Mesenteric fat pad (tissue), 1 donor: ENCODE measurements at places on chromosomes 2 and 18.

GRCh38 chr2:190488516-190489233 is 45.8 kb downstream of the NEMP2 start:
- no peak for DNase-seq

DNA sequence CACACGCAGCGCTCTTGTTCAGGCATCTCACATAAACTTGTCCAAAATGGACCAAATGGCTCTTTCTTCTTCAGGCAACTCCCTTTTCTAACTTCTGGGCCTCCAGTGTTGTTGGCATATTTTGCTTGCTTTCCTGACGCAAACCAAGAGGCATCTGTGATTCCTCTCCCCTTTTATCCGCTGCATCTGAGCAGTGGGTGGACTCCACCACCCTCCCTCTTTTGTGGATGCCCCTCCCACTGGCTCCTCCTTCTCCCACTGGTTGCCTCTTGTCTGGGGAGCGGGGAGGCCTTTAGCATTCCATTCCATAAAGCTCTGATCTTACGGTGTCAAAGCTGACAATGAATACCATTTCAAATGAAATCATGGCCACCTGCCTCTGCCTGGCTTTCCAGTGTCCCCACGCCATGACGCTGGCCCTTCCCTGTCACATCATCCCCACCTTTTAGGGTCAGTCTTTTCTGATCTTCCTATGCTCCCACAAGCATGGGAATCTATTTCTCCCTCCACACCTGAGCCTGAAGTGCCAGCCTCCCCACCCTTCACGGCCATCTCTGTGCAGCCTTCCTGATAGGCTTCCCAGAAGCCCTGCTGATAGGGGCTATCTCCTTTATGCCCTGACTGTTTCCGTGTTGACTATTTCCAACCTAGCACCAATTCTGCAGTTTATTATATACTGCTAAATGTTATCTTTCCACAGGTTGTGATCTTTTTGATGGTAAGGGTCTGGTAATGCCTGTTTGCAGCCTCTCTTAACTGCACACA is 51.5 kb downstream of the RPL37A start:
- DNase-seq: no peak

- DNase-seq: no peak
These were observed 103.3 kb downstream of the MYO5B start for GRCh38 chr18:50091509-50092244.

- DNase-seq: no peak
These were observed 63.4 kb downstream of the NFATC1 start for GRCh38 chr18:79458917-79459803.

- DNase-seq: no peak
These were observed 45.9 kb upstream of the REG3G start for GRCh38 chr2:78979380-78980151.

GRCh38 chr18:9380621-9381395 is 46.2 kb downstream of the TWSG1 start:
- DNase-seq: no peak

- DNase-seq: no peak
These were observed 675.7 kb upstream of the ID2 start for GRCh38 chr2:8006181-8006580.

- no peak for DNase-seq
These were observed 11.0 kb downstream of the CAPG start for GRCh38 chr2:85399183-85399455.

DNA sequence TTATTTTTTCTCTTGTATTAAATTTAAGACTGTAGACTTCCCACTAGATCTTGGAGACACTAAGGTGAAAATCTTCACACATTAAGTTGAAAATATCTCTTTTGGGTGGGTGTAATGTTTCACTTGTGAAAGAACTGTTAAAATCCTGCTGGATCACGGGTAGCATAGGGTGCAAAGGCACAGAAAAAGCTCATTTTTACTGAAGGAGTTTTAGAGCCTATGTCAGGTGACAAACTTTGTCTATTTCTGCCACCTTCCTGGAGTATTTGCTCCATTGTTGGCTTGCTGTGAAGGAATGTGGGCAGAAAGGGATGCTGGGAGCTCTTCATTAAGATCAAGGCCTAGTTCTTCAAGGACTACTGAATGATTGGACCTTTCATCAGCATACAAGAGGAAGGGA is 119.4 kb downstream of the FMNL2 start:
- DNase-seq: no peak

DNA sequence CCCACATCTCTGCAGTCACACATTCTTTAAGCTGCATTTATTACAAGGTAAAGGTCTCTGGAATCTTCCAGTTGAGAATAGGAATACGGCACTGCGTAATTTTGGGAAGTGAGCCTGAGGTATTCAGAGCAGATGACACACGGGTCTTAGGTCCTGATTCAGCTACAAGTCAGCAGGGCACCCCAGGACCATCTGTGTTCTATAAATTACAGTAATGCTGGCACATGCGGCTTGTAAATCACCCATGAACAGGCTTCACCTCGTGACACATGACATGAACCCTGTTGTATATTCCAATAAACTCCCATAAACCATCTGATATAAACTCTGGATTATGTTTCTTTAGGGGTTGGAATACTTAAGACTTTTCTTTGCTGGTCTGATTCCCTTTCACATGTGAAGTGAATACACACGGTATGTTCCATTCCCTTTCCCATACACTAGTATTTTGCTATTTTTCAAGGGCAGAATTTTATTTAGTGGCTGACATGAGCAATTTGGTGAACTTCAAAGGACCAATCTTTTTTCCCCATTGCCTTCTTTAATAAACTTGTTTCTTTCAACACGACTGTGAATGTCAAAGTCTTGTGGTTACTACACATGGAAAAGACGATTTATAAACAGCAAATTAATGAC is 298.6 kb downstream of the MEIS1 start:
- DNase-seq: no peak

GRCh38 chr2:75517547-75518230 is 43.0 kb downstream of the EVA1A start:
- no peak for DNase-seq

DNA sequence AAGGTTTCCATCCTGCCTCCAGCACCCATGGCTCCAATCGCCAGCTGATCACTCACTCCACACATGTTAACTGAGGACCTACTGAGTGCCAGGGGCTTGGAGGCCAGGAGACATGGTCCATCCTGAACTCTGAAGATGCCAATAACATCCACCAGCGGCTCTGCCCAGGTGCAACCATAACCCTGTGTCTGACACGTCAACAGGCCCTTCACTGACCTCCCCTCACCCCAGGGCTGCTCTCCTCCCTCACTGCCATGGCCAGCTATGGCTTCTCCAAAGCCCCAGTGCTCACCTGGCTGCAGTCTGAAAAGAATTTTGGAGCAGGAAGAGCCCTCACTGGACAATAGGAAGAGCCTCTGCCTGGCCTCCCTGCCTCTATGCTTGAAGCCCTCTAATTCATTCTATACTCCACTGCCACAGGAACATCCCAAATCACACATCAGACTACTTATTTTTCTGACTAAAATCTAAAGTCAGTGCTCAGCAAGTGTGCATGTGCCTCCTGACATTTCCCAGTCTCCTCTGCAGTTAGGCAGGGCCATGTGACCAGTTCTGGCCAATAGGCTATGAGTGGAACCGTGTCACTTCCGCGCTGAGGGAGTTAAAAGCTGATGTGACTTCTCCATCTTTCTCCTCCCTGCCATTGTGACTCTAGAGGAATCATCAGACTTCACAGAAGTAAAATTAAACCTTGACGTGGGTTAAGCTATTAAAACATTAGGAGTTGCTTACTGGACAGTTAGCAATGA is 37.2 kb downstream of the ZBTB7C start:
- peak; percentile 82 for DNase-seq

- DNase-seq: no peak
These were observed 55.4 kb upstream of the ACVR1 start for GRCh38 chr2:157931542-157931941.

DNA sequence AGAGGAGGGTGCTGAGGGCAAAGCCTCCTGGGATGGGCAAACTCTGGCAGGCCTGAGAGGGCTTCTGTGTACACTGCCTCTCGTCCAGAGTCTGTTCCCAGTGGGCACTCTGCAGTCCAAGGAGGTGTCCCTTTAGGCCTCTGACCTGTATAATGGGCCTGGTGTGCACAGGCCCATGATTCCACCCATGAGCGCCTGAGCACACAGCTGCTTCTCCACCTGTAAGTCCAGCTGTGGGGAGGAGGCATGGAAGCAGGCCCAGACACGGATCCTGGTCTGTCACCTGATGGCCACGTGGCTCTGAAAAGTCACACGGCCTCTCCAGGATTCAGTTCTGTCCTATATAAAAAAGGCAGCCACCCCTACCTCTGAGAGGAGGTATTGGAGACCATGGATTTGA is 57.0 kb downstream of the PARD6G start:
- DNase-seq: no peak

DNA sequence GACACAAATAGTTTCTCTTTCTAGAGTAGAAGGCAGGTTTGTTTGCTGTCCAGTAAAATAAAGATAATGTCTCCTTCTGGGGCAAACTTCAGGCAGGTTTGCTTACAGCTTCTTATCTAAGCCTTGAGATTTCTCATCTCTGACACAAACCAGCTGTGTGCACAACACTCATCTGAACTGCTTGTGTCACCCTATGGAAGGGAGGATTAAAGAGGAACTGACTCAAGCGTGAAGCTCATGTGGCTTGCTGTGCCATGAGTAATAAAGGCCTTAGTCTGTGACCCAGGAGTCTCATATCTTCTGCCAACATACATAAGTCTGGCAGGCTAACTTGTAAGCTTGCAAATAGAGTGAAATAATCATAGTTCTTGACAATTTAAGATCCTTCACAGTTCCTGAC is 24.2 kb upstream of the CPO start:
- DNase-seq: no peak

DNA sequence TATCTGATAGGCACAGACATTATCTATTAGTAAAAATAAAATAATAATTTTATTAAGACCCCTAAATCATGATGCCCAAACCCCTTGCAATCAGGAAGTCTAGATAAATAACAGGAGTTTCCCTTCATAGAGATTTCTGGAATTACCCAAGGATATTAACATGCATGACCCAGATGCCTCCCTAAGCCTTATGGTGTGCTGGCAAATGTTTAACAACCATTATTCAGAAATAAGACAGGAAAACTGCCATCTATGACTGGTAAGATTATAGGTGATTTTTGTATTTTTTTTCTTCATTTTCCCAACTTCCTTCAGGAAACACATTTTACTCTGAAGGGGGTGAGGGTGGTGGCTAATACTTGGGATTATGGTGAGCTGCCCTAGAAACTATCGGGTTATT is 2.7 kb upstream of the PPP1CB start:
- no peak for DNase-seq

GRCh38 chr2:237920673-237921072 is 46.1 kb upstream of the UBE2F start:
- no peak for DNase-seq

DNA sequence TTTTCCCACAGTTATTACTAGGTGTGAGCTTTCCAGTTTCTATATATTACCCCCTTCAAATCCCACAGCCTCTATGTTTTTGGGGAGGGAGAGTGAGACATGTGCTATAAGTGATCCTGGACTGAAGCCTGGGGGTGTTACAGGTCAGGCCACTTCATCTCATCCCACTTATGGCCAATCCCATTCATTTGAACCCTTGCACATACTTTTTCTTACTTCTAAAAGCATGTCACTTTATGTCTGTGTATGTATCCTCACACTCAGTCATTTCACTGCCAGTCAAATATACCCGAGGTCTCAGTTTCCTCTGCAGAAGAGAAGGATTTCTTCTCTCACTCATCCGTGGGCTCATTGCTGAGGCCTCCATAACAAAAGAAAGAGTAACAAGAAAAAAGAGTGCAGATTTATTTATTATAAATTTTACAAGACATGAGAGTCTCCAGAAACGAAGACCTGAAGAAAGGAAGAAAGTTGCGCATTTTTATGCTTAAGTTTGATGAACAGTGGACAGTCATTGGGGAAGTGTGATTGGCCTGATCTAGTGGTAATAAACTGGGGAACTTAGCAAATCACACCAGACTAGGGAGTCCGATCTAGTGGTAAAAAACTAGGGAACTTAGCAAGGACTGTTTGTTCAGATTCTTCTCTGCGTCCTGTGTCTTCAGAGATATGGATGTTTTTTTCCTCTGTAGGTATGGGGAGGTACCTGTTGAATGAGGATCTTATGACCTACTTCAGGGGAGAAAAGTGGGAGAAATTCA is 52.1 kb downstream of the ICOS start:
- no peak for DNase-seq

- DNase-seq: peak; percentile 51
These were observed 10.2 kb downstream of the ADRA2B start for GRCh38 chr2:96105994-96106715.

GRCh38 chr18:66792466-66792865 is 188.6 kb upstream of the CDH19 start:
- DNase-seq: no peak

DNA sequence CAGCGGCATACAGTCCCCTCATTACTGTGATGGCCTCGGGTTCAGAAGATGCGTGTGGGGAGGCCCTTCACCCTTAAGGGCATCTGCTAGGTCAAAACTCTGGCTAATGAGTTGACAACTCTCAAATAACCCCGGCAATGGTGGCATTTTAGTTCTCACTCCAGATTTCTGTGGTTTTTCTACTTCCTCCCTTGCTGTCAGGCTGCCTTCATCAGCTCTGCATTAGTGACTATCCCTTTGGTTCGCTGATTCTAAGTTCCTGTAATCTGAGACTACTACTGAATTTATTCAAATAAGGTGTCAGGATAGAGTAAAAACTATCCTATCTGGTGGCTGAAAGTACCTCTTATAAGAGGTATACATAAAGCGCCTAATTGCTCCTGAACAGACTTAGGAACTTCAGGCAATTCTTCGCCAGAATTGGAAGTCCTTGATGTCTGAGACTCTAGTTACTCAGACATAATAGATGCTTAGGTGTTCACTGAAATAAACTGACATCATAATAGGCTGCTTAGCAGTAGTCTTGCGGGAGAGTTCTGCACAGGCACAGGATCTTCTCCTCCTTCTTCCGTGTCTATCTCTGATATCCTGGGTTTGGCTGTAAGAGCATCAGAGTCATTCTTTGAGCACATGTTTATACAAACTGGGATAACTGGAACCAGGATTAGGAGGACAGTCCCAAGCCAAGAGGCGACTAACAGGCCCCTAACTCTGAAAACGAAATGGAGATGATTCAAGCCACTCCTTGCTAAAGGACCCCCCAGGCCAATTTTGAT is 194.5 kb downstream of the DNER start:
- no peak for DNase-seq

- DNase-seq: no peak
These were observed 39.5 kb downstream of the INO80C start for GRCh38 chr18:35458271-35458670.

GRCh38 chr2:152176113-152176714 is 651 bp upstream of the STAM2 start:
- DNase-seq: no peak

GRCh38 chr18:54805571-54806334 is 22.5 kb upstream of the RAB27B start:
- no peak for DNase-seq

- DNase-seq: no peak
These were observed 213.7 kb downstream of the TRIB2 start for GRCh38 chr2:12930391-12930790.

DNA sequence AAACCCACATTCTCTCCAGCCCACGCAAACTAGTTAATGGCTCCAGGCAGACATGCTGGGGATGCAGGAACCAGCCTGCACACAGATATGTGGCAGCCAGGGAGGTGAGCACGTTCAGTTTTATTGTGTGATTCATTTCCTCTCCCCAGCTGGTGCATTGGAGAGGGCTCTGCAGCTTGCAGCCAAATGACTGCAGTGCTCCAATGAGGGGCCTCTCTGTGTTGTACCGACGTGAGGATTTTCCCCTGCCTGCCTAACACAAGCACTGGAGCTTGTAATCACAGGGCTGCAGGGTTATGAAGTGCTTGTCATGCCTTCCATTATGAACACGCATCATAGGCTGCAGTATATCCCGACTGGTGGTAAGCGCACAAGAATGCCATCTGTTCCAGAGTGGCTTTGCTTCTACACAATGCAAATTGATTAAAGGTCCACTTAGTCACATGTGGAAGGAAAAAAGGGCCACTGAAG is 92.3 kb upstream of the THUMPD2 start:
- DNase-seq: no peak
